ENCODE measurements at places on chromosomes 7 and 10. TPM values are rescaled to one million over a fixed set of nuclear protein-coding genes. Genes with fewer than 3 reads are reported as not detected.

The CUBN gene
- total RNA-seq = 0.37 TPM

DNA sequence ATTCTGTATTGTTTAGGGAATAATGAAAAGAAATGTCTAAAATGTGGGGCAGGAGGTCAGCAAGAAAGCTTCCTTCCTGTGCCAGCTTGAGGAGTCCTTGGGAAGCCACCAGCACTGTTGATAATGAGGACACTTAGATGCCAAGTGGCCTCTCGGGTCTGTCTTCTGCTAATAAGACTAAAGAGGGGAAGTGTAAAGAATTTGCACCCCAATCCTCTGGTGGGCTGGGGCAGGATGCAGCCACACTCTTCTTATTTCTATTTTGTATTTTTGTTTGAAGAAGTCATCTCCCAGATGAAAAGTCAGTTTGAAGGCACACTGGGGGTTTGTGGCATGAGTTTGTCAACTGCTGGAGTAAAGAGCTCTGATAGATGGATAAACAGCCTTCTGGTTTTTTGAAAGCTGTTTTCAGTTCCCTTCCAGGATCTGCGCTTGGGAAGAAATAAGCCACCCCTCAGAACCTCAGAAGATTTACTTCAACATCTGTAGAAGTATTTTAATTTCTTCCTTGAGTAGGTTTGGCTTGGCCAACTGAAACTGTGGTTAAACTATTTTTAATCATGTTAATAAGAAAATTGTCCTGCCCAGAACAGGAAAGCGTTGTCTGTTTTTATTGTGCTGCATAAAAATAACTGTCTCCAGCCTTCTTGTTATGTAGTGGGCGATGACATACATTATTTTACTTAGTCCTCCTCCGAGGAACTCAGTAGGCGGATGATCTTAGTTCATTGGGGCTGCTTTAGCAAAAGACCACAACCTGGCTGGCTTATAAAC, 128.8 kb upstream of the GPR26 start:
- H3K27ac ChIP-seq = no peak overlapping the region
- H3K27me3 ChIP-seq = peaks cover 28% of the 10 kb centered on the region
- H3K4me1 ChIP-seq = no peaks in the 10 kb centered on the region
- DNase-seq = no peak
- H3K4me3 ChIP-seq = no peak overlapping the region

GRCh38 chr7:71019706-71020105, 112.2 kb upstream of the GALNT17 start:
- H3K27me3 ChIP-seq = no peaks in the 10 kb centered on the region
- H3K4me3 ChIP-seq = no peak overlapping the region
- peaks cover 4% of the 10 kb centered on the region for H3K4me1 ChIP-seq
- no peak for DNase-seq

DNA sequence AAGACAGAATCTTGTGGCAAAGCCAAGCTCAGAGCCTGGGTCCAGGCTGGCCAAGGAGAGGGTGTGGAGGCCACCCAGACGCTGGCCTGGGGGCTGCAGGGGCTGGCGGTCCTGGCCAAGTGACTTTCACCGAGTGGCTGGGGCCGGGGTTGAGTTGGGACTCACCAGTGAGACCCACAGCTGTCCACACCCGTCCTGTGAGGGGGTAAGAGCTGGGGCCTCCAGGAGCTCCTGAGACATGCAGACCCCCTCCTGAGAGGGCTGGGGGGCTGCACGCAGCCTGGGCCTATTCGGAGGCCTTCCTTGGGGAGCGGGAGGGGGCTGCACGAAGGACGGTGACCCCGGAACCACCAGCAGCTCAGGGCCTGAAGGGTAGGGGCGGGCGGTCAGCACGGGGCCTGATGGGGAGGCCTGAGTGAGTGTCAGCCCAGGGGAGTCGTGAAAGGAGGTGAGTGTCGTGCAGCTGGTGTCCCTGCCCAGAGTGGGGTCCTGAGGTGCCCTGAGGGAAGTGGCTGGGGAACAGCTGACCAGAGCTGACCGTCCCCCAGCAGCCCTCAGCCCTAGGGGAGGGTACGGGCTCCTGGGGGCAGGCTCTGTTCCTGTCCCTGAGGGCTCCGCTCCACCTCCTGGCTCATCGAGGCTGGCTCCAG, 100.9 kb downstream of the FOXL3 start:
- DNase-seq = no peak
- no peaks in the 10 kb centered on the region for H3K36me3 ChIP-seq
- no peak overlapping the region for H3K27ac ChIP-seq
- H3K4me3 ChIP-seq = no peak overlapping the region

DNA sequence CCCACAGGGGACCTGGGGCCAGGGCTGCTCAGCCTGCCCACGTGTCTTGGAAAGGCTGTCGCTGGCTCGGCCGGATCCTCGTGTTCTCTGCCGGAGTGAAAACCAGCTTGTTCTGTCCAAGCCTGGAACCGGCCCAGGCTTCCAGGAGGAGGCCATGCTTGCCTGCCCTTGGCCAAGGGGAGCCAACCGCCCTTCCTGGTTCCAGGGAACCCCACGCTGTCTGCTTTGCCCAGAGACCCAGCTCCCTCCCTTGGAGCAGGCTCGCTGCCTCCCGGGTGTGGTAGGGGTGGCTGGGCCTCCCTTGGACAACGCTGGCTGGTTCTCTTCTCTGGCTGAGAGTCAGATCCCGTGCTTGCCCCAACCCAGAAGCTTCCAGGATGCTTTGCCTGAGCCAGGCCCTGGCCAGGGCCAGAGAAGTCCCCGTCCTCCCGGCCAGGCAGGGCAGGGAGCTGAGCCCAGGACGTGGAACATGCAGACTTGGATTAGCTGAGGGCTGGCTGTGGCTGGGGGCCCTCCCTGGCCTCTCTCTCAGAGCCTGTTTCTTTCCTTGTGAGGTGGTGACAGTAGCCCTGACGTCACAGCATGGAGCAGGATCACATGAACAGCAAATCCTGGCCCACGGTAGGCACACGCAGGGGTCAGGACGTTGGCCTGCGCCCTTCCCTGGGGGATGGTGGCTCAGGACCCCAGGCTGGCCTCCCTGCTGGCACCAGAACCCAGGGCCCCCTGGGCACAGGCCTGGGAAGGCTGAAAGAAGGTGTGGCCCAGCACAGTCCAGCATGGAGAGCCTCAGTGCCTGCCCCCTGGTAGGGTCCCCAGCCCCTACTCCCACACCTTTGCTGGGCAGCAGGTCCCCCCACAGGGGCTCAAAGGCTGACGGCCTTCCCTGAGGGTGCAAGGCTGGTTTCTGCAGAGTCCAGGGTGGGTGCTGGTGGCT, 67.5 kb downstream of the PWWP2B start:
- peaks cover 87% of the 10 kb centered on the region for H3K4me1 ChIP-seq
- peak overlapping the region; percentile 87 for H3K27ac ChIP-seq
- H3K4me3 ChIP-seq = no peak overlapping the region
- no peaks in the 10 kb centered on the region for H3K36me3 ChIP-seq
- DNase-seq = peak; percentile 68
- no peaks in the 10 kb centered on the region for H3K27me3 ChIP-seq

The COBL gene
- 62.4 TPM for total RNA-seq

GRCh38 chr10:9219860-9220259, 1165.4 kb downstream of the GATA3 start:
- H3K4me1 ChIP-seq = no peaks in the 10 kb centered on the region
- no peaks in the 10 kb centered on the region for H3K27me3 ChIP-seq
- DNase-seq = no peak
- H3K36me3 ChIP-seq = no peaks in the 10 kb centered on the region

GRCh38 chr7:151801782-151802468, 75.0 kb downstream of the PRKAG2 start:
- peak; percentile 31 for DNase-seq
- no peaks in the 10 kb centered on the region for H3K36me3 ChIP-seq
- H3K27me3 ChIP-seq = no peaks in the 10 kb centered on the region
- no peak overlapping the region for H3K4me3 ChIP-seq

GRCh38 chr7:130998993-130999602, 265.1 kb upstream of the KLF14 start:
- H3K36me3 ChIP-seq = no peaks in the 10 kb centered on the region
- peaks cover 78% of the 10 kb centered on the region for H3K4me1 ChIP-seq
- H3K27ac ChIP-seq = peak overlapping the region; percentile 53
- H3K27me3 ChIP-seq = no peaks in the 10 kb centered on the region

- no peak overlapping the region for H3K27ac ChIP-seq
- no peak overlapping the region for H3K4me3 ChIP-seq
- no peak for DNase-seq
- H3K27me3 ChIP-seq = peaks cover 8% of the 10 kb centered on the region
- H3K4me1 ChIP-seq = no peaks in the 10 kb centered on the region
- no peaks in the 10 kb centered on the region for H3K36me3 ChIP-seq
These were observed 21.8 kb downstream of the ELFN1 start for GRCh38 chr7:1691601-1692514.

- peak; percentile 26 for DNase-seq
- no peak overlapping the region for H3K27ac ChIP-seq
- H3K4me1 ChIP-seq = peaks cover 9% of the 10 kb centered on the region
- peaks cover 13% of the 10 kb centered on the region for H3K36me3 ChIP-seq
- no peaks in the 10 kb centered on the region for H3K27me3 ChIP-seq
These were observed 1.5 kb downstream of the NOC3L start for GRCh38 chr10:94361171-94361794.

The GPC2 gene
- 12.5 TPM for total RNA-seq

GRCh38 chr10:62460393-62460792, 86.2 kb downstream of the ZNF365 start:
- no peaks in the 10 kb centered on the region for H3K4me1 ChIP-seq
- DNase-seq = no peak
- H3K27me3 ChIP-seq = no peaks in the 10 kb centered on the region
- H3K4me3 ChIP-seq = no peak overlapping the region

DNA sequence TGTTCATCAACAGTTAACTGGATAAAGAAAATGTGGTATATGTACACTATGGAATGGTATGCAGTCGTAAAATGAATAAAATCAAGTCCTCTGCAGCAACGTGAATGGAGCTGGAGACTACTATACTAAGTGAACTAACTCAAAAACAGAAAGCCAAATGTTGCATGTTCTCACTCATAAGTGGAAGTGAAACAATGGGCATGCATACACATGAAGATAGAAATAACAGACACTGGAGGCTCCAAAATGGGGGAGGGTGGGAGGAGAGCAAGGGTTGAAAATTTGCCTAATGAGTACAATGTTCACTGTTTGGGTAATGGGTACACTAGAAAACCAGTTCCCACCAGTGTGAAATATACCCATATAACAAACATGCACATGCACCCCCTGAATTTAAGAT, 179.5 kb downstream of the ZWINT start:
- H3K27me3 ChIP-seq = no peaks in the 10 kb centered on the region
- H3K4me3 ChIP-seq = no peak overlapping the region
- H3K27ac ChIP-seq = no peak overlapping the region
- DNase-seq = no peak
- H3K4me1 ChIP-seq = no peaks in the 10 kb centered on the region

The ELFN1 gene
- not detected for total RNA-seq

- H3K27me3 ChIP-seq = no peaks in the 10 kb centered on the region
- no peak overlapping the region for H3K4me3 ChIP-seq
- no peak for DNase-seq
- H3K27ac ChIP-seq = no peak overlapping the region
These were observed 629.7 kb upstream of the FZD8 start for GRCh38 chr10:36271627-36272340.

GRCh38 chr10:124026589-124026939, 66.8 kb downstream of the CHST15 start:
- H3K4me3 ChIP-seq = no peak overlapping the region
- H3K27me3 ChIP-seq = no peaks in the 10 kb centered on the region
- no peaks in the 10 kb centered on the region for H3K36me3 ChIP-seq
- DNase-seq = no peak

The HSPA14 gene
- 15.4 TPM for total RNA-seq

- no peak overlapping the region for H3K27ac ChIP-seq
- no peak for DNase-seq
- H3K4me3 ChIP-seq = no peak overlapping the region
- no peaks in the 10 kb centered on the region for H3K36me3 ChIP-seq
- H3K27me3 ChIP-seq = no peaks in the 10 kb centered on the region
These were observed 84.6 kb downstream of the ZMYND11 start for GRCh38 chr10:219731-220472.

DNA sequence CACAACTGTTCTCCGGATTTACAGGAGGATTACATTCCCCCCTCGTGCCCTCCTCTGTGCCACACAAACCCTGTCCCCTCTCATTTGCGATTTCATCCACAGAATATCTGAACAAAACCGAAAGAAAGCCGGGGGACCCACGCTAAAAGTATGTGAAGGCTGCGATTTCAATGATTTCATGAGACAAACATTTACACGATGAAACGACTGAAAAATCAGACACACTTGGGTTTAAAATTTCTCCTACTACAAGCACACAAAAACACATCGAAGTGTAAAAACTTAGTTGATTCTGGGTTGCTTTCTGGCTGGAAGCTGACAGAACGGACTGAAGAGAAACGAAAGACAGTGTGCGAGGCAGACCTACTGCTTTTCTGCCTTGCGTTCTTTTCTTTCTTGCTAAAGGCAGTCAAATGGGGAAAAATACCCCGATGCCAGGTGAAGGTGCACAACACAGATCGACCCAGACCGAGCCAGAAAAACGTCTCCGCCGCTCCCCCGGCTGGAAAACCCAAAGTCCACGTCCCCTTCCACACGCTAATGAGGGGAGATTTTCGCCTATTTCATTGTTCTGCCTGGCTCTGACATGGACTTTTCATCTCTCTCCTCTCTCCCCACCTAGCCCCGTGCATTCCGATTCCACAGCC, 1.2 kb downstream of the HIPK2 start:
- peaks cover 7% of the 10 kb centered on the region for H3K27me3 ChIP-seq
